GM18507 (cell line): ENCODE measurements at places on chromosomes 4 and X.

DNA sequence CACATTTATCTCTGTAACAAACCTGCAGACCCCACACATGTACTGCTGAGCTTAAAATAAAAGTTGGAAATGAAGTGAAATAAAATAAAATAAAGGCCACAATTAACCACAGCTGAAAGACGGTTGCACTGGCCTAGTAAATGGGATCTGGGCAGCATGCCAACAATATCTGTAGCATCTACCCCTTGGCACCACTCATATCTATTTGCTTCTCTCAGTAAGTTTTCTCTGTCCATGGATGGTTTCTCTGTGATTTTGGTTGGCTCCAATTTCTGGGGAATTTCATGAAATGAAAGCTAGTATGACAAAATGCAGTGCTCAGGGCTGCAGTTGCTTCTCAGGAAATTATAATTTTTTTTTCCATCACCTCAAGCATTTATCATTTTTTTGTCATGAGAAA lies 172.0 kb upstream of the IL15 start:
- DNase-seq = no peak

DNA sequence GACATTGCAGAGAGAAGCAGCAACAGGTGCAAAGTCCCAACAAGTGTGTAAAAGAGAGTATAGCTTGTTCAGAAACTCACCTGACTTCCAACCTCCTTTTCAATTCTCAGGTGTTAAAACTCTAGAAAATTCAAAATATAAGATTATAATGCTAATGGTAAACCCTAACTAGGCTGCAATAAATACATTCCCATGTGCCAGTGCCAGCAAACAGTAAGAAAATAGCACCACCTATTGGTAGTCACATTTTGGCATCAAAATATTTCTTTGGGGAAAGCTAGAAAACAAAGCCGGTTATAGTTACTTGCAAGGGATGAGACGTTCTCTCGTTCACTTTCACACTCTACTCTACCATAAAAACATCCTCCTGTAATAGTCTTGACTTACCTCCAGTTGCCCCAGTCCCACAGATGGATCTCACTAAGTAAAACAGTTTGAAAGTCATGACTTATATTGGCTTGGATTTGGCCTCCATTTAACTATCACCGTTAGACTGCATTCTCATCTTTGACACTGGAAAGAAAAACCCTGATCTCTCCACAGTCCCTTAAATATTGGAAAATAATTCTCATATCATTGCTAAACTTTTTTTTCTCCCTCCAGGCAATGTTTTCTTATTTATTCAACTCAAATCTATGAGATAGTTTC lies 9.6 kb downstream of the BMP3 start:
- no peak for DNase-seq

DNA sequence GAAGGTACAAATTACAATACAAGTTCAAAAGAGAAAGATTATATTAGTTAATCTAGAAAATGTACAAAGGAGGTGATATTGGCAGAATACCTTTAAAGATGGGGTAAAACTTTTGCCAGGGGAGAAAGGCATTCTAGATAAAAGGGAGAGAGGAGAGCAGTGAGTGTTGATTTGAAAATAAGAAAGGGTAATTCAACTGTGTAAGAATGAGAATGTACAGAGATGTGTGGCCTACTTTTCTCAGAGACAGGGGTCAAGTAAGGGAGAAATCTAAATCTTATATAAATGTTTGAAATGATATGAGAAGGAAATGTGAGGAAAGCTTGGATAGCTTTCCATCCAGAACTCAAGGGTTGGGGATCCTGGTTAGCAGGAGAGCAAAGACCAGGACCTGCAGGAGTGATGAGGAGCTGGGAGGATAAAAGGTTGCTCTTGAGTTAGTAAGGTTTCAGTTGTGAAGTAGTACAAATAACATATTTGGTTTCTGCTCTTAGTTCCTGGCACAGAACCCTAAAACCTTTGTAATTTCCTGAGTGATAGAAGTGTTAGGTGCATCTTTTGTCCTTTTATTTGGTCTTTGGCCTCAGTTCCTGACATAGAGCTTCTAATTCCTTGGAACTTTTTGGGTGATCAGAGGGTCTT lies 489.9 kb downstream of the INPP4B start:
- DNase-seq = no peak

DNA sequence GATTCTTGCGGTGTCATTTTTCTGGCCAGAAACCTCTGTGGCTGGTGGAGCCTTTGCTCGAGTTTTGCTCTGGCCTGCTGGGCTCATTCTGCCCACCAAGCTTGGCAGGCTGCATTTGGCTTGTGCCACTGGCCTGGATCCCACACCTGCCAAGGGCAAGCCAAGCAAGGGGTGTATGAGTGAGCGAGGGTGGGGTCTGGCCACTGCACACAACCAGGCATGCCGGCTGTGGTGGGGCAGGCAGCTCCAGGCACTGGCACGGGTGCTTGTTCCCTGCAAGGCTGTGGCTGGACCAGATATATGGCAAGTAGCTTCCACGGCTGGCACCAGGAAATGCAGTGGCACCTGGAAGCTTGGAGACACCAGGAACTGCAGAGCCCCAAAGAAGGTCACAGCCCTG lies 68.6 kb upstream of the PPP3CA start:
- DNase-seq = no peak

- no peak for DNase-seq
Measured at GRCh38 chr4:174672276-174672675, 150.0 kb upstream of the HPGD start.

DNA sequence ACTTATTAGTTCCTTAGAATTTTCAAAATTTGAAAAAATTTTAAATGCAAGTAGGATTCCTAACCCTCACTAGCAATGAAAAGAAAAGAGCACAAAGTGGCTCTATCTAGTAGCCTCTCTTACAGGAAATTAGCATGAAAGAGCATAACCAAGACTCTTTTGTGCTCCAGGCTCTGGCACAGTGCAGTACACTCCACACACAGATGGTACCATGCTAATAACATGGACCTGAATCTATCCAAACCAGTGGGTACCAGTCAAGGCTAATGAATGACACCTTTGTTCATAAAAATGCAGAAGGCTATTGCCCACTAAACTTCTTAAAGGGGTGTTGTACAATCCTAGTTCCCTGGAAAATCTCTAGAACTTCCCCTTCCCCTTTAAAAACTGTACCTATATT lies 119.0 kb downstream of the MANBA start:
- no peak for DNase-seq

DNA sequence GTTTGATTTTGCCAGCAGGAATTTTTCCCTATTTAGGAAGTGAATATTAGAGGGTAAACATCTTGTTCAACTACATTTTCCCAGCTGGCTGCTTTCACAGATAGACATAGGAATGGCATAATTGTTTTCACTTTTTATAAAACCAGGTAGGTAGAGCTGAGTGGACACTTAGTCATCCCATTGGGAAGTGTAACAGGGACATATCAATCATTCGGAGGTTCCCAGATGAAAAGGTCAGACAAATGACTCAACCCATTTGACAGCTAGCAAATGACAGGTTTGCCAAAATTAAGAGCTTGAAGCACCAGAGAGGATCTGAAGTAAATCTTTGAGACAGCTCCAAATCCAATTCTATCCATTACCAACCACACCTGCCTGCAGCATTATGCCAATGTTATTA lies 205.3 kb downstream of the SLC39A8 start:
- DNase-seq = no peak

DNA sequence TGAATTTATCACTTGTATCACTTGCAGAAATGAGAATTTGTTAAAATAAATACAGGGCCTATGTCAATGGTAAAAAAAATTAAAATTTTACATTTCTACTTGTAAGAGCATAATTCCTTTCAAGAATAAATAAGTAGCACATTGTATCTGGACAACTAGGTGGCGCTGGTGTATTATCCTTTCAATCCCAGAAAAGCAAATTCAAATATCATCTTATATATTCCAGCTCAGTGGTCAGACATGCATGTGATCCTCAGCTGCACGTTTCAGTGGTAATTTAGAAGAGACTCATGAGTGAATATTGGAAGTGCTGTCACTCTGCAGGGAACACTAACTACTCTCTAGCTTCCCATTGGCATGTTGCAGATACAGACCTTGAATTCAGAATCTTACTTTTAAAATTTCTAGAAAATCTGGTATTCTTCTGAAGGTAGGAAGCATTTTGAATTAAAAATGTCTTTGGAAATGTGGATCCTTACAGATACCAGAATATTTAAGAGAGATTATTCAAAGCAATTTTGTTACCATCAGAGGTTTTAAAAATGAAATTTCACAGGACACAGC lies 1414.7 kb upstream of the TENM3 start:
- DNase-seq = no peak

DNA sequence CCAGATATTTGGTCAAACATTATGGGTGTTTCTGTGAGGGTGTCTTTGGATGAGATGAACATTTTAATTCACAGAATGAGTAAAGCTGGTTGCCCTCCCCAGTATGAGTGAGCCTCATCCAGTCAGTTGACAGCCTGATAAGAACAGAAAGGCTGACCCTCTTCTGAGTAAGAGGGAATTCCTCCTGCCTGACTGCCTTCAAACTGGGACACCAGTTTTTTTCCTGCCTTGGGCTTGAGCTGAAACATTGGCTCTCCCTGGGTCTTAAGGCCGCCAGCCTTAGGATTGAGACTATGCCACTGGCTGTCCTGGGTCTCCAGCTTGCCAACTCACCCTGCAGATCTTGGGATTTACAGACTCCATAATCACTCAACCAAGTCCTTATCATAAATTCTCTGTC lies 14.5 kb upstream of the MAML3 start:
- DNase-seq = no peak

- no peak for DNase-seq
Measured at GRCh38 chr4:176843710-176844109, 51.0 kb upstream of the VEGFC start.

DNA sequence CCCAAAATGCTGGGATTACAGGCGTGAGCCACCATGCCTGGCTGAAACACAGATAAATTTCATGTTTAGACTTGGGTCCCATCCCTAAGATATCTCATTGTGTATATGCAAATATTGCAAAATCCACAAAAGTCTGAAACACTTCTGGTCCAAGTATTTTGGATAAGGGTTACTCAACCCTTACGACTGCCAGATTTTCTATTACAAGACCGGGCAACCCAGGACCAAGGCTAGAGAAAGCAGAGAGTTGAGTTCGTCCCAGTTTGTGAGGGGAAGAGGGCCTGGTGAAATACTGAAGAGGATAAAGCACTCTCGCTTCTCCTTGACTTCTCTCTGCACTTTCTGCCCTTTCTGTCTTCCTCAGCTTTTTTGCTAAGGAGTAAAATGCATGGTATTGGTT lies 34.5 kb downstream of the ZFX start:
- DNase-seq = no peak

DNA sequence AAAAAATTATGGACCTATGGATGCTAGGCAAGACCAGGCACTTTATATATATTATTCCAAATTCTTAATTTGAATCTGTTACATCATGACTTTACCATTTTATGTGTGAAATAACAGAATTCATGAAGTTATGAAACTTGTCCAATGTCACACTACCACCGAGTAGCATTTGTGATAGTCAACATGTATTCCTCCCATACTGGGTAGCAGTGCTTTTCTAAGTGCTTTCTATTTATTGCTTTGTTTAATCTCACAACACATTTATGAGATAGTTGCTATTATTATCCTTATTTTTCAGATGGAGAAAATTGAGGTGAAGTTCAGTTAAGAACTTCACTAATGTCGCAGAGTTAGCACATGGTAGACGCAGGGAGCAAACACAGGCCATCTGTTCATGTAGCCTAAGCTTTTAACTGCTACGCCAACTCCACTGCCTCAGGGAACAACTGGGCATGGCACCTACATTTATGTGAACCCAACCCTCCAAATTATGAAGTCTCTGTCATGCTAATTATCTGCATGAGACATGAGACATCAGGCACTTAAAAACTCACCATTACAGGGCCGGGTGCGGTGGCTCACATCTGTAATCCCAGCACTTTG lies 20.8 kb downstream of the GUCY1A1 start:
- no peak for DNase-seq

GRCh38 chr4:182578402-182578801 lies 335.2 kb downstream of the TENM3 start:
- DNase-seq = no peak

- no peak for DNase-seq
Measured at GRCh38 chr4:61003301-61003700, 196.8 kb upstream of the ADGRL3 start.

- DNase-seq = no peak
Measured at GRCh38 chrX:34300871-34301270, 168.8 kb upstream of the FAM47A start.

DNA sequence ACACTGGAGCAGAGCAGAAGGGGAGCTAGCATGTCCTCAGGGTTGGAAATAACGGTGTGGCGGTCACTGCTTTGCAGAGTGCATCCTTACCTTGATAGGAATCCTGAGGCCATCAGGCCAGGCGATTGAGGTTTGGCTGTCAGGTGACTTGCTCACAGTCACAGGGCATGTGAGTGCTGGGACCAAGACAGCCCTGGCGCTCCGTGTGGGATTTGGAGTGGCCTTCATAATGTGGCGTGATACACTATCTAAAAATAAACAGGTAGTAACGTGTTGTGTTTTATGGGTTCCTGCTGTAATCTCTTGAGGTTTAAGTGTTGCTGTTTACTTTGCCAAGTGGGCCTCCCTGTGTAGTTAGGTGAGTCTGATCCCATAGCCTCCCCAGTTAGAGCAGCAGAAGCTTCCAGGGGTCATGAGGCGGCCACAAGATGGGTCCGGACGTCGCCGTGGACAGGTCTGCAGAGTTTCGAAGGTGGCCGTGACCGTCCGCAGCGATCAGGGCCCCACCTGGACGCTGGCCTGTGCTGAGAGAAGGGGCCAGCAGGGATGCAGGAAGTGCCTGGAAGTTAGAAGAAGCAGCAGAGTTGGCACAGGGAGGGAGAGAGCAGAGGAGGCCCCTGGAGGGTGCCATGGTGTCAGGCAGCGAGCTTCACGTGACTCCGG lies 27.7 kb downstream of the RGS12 start:
- no peak for DNase-seq

GRCh38 chr4:45453258-45453853 lies 670.5 kb downstream of the GABRG1 start:
- DNase-seq = no peak

DNA sequence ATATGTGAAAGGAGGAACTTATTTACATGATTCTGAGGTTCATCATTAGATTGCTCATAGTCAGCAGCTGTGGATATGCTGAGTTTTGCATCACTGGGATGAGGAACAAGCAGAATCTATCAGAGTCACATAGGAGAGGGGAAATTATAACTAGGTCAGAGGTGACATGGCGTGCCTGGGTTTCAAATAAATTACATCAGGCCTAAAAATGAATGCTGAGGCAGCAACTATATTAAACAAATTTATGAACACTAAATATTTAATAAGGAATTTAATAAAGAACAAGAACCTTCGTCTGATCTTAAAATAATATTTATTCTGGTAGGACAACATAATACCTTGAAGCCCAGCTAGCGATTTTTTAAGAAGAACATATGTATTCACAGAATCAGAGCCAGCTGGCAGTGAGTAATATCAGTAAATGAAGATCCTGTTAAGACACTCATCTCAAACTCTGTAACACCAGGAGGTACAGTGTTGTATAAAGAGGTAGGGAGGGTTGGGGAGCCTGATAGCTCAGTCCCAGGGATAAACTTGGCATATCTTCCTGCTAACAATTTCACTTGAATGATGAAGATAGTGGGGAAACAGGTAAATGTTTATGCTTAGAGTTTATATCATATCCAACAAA lies 60.9 kb upstream of the HS3ST1 start:
- no peak for DNase-seq

GRCh38 chrX:55206162-55206941 lies 13.8 kb upstream of the PAGE5 start:
- DNase-seq = no peak

- DNase-seq = no peak
Measured at GRCh38 chrX:52280812-52281211, 88.0 kb upstream of the XAGE2 start.

GRCh38 chrX:148574237-148574973 lies 74.0 kb downstream of the AFF2 start:
- no peak for DNase-seq
